Activated T-cell treated with anti-CD3 and anti-CD28 coated beads for 24 hours (primary cell): ENCODE measurements at places on chromosomes 4 and X.

GRCh38 chrX:100995469-100995868, 26.0 kb downstream of the ARL13A start:
- peak; percentile 2 for DNase-seq

GRCh38 chr4:158949099-158949498, 153.8 kb upstream of the RAPGEF2 start:
- DNase-seq: no peak

GRCh38 chr4:110124711-110125110, 73.7 kb downstream of the ELOVL6 start:
- DNase-seq: no peak

DNA sequence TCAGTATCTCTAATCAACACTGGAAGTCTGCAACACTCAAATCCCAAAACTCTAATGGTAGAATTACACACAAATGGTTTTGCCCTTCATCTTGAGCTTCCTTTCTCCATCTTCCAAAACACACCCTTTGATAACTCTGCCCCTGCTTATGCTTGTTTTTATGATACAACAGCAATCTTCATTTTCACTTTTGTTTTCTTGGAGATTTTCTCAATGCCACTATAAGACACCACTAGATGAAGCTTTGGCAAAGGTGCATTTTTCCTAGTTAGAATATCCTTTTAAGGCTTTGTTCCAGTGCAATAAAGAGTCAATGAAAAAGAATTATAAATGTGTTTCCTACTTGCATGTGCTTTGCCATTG, 472.4 kb upstream of the NWD2 start:
- no peak for DNase-seq

- DNase-seq: peak; percentile 38
These were observed 40.0 kb downstream of the TXK start for GRCh38 chr4:48093991-48094416.

DNA sequence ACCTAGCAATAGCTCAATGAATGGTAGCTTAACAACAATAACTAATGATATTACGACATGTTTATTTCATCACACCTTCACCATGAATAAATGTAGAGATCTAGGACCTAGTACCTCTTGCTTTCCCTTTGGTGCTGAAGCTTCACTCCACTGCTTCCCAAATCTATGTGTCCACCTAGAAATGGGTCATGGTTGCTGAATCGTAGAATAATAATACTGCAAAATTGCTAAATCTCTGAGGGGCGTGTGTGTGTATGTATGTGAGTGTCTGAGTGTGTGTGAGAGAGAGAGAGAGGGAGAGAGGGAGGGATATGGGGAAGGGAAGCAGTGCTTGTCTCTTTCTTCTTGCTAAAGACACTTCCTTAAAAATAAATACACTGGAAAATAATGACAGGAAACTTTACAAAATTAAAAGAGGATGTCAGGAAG, 109.3 kb upstream of the BMP2K start:
- no peak for DNase-seq

DNA sequence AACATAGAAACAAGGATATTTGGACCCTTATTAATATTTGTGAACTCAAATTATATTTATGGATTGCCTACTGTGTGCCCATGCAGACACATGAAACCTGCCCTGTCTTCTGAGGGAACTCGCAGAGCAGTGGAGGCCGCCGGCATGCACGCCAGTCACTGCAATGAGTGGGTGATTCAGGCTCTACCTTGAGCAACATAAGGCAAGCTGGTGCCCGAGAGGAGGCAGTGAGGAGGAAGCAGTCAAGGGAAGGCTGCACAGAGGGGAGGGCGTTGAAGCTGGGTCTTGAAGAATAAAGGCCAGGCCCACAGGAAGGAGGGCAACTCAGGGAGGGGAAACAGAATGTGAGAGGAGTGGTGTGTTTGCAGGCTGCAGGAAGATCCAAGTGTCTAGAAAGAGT, 52.8 kb downstream of the PPEF2 start:
- no peak for DNase-seq

DNA sequence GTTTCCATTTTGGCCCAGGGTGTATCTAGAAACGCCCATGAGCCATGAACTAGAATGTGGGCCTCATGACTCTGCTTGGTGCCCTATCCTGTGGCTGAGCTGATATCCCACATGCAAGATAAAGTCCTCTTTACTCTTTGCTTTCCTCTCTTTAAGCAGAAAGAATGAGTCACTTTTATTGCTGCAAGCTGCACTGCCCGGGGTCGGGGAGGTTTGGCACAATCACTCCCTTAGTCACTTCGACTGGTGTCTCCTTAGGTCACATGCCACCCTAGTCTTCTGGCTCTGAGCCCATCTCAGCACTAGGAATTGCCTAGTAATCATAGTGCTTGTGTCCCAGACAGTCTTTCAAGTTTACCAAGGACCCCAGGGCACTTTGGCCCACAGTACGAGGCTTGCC, 75.1 kb upstream of the CXorf66 start:
- DNase-seq: no peak

- no peak for DNase-seq
These were observed 485.1 kb upstream of the TENM3 start for GRCh38 chr4:181757910-181758660.

- no peak for DNase-seq
These were observed 17.2 kb downstream of the TRMT44 start for GRCh38 chr4:8457646-8458252.

DNA sequence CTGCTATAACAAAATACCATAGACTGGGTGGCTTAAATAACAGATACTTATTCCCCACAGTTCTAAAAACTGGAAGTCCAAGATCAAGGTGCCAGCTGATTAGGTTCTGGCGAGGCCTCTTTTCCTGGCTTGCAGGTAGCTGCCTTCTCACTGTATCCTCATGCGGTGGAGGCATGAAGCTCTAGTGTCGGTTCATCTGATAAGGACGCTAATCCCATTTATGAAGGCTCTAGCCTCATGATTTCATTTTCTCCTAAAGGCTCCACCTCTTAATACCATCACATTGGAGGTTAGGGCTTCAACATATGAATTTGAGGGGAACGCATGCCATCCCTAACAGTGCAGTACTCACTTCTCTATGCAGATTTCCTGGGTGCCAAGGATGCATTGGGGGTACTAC, 57.9 kb upstream of the STIM2 start:
- no peak for DNase-seq

- DNase-seq: no peak
These were observed 1126.9 kb downstream of the STPG2 start for GRCh38 chr4:97016186-97016907.

DNA sequence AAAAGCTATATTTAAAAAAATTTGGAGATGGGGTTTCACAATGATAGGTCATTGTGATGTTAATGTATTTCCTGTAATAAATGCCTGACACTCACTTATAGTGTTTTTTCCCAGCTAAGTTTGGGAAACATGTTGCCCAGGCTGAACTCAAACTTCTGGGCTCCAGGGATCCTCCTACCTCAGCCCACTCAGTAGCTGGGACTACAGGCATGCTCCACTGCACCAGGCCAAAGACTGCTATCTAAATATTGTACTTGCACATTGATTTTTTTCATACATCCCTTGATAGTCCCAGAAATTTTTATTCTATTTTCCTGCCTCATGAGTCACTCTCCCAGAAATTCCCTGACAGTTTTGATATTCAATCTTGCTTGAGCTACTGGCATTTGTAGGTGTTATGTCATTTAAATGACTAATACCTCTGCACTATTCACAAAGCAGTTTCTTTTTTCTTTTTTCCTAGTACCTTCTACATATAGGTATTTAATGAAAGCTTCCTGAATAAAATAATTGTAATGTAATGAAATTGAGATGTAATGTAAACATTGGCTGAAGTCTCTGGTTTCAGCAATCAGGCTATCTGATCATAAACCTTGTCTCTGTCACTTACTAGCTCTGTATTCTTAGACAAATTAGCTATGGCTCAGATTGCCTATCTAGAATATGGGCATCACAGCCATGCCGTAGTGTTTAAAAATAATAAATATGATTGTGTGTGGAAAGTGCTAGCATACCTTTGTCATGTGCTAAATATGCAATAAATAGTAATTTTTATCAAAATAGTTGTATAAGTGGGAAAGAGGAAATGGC, 1973.0 kb upstream of the AGA start:
- no peak for DNase-seq

GRCh38 chr4:185118876-185119275, 24.2 kb upstream of the SLC25A4 start:
- no peak for DNase-seq

DNA sequence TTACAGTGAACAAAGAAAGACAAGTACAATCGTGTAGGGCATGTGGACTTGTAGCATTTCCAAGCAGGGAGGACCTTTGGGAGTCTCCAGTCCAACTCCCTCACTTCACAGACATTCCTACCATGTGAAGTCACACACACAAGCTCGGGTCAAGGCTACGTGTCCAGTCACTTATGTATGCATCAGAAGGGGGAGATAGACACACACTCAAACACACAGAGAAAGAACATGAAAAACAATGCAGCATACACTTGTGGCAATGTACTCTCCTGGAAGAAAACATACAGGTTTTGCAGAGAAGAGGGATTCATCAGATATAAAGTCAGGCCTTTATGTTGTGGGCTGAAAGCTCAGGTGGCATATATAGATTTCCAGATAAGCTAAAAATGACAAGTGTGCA, 136.1 kb upstream of the MID1 start:
- DNase-seq: no peak

DNA sequence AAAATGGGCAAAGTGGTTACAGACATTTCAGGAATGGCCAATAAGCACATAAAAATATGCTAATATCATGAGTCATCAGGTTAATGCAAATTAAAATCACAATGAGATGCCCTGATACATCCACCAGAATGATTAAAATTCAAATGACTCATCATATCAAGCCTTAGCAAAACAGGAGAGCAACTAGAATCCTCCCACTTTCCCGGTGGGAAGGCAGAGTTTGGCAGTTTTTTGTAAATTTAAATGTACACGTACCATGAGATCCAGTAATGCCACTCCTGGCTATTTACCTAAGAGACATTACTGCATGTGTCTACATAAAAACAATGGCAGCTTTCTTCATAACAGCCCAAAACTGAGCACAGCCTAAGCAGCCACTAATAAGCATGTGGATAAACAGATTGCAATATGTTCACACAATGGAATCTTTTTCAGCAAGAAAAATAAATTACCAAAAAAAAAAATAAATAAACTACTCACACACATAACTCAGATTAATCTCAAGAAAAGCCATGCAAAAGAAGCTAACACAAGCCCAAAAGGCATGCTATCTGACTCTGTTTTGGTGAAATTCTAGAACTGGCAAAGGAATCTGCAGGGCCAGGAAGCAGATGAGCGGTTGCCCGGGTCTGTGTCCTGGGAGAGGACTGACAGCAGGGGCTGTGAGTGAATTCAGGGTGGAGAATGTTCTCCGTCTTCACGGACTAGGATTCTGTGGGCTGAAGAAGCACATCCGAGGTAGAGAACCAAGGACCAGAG, 48.8 kb downstream of the AFAP1 start:
- no peak for DNase-seq

GRCh38 chrX:69229436-69229835, 64.2 kb upstream of the PJA1 start:
- no peak for DNase-seq

GRCh38 chr4:170089274-170089667, 485 bp downstream of the AADAT start:
- no peak for DNase-seq

DNA sequence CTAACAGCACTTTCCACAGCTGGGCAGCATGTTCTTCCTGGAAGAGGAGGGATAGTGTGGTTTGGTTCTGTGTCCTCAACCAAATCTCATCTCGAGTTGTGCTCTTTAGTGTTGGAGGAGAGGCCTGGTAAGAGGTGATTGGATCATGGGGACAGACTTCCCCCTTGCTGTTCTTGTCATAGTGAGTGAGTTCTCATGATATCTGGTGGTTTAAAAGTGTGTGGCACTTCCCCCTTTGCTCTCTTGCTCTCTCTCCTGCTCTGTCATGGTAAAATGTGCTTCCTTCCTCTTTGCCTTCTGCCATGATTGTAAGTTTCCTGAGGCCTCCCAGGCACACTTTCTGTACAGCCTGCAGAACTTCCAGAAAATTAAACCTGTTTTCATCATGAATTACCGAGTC, 133.7 kb upstream of the NDP start:
- no peak for DNase-seq

DNA sequence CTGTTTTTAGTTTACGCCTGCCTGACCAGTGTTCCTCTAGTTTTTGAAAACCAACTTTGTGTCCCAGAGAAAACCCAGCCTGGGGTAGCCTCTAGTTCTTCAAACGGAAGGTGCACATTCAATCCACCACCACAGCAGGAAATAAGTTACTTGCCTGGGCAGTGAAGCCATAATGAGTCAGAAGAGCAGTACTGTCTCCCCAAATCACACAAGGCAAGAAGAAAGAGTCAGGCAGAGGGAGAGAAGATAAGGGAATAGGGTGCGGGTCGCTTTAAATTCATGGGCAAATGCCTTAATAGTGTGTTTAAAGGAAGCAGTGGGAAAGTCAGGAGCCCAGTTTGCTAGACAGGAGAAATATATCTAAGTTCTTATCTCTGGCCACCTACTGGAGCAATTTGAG, 333.8 kb upstream of the GRIA3 start:
- no peak for DNase-seq

DNA sequence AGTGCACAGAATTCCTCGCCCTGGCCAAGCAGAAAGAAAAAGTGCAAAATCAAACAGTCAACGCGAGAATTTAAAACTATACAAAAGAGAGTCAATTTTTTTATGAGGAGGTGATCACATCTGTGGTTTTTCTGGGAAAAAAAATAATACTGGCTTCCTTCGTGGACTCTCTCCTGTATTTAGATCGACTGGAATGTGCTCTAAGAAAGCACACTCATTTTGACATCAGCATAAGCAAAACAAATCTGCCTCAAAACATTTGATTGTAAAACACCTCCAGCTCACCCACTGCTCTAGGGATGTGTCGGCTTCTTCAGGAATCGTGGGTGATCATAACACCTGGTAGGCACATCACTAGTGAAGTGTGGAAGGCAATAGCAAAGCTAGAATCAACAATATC, 417.4 kb upstream of the FAT1 start:
- no peak for DNase-seq

DNA sequence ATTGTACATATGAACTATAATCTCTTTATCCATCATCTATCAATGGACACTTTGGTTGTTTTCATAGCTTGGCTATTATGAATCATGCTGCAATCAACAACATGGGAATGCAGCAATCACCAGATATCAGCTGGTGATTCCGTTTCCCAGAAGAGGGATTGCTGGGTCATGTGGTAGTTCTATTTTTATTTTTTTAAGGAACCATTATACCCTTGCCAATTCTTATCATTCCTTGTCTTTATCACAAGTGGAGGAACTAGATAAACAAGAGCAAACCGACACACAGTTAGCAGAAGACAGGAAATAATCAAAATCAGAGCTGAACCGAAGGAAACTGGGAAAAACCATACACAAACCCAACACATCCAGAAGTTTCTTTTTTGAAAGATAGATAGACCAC, 14.5 kb upstream of the LNX1 start:
- DNase-seq: no peak
